ENCODE measurements at places on chromosomes 7 and 10.

DNA sequence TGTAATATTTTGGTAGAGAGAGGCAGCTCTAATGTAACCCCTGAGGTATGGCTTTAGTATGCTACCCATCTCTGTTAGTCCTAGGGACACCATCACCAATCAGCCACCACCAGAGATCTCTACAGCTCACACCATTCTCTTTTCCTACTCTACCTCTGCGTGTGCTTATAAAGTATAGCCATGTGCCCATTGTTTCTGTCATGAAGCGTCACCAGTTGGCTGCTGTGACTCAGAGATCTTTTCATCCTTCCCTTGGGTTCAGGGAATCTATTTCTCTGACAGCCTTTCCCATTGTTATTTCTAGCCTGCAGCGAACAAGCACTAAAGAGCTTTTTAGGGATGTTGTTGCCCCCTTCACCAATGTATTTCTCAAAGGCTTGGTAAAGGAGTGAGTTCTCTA lies 103.3 kb downstream of the TPST1 start:
- DNase-seq: no peak

GRCh38 chr10:133336577-133337369 lies at the start of gene CALY:
Gene CALY (minus strand): TSS chr10:133336896. CDS start chr10:133328989, 7,907 bp downstream.
- no peak for DNase-seq

- no peak for DNase-seq
Observed at GRCh38 chr7:30232391-30232790, 52.0 kb upstream of the ZNRF2 start.

- DNase-seq: no peak
Observed at GRCh38 chr7:11698384-11698871, 133.6 kb downstream of the THSD7A start.

DNA sequence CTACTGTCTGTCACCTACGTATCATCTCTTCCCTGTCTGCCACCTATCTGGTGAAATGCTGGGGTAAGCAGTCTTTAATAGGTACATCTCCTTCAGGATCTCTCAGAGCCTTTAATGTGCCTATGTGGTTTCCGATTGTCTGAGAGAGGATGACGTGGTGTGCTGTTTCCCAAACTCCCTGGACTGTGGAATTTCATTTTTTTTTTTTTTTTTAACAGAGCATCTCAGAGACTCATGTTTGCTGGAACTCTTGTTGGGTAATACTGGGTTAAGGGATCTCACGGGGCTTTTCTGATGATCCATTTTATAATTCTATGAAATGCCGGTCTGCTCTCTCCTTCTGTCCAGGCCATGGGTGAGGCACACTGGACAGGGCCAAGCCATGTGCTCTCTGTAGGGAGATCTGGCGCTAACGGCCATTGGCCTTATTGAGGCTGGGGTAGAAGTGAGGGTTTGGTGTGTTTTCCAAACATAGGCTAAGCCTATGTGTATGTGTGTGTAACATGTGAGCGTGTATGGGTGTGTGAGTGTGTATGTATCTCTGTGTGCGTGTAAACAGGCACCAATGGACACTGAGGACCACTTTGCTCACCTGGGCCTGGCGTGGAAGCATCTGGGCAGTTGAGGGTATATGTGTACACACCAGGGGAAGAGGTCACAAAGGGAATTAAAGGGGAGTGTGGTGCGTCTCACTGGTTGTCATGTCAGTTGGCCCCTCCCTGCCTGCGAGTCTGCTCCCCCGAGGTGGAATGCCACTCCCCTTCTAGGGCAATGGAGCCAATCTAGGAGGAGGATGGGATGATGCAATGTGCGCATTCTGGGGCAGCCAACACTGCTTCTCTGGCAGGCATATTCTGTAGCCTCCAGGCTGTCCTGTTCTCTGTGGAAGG lies 7.8 kb downstream of the ADRA2A start:
- no peak for DNase-seq

- no peak for DNase-seq
Observed at GRCh38 chr10:102919992-102920739, 2.1 kb downstream of the CNNM2 start.

DNA sequence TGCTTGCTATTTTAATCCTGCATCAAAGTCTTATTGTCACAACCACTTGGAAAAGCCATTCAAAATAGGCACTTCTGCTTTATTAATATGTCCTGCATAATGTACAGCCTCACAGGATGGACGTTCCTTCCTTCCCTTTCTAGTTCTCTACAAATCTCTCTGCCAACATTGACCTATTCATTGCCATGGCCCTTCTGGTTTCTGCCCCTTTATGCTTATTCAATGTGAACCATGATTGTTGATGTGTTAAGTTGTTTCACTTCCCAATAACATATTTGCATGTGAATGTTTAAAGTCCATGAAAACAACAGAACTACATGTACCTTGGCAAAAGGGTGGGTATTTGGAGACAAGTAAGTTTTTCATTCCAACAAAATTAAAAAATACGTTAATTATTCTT lies 45.7 kb downstream of the COL28A1 start:
- no peak for DNase-seq

- DNase-seq: no peak
Observed at GRCh38 chr7:20435305-20435704, 104.6 kb downstream of the ITGB8 start.

DNA sequence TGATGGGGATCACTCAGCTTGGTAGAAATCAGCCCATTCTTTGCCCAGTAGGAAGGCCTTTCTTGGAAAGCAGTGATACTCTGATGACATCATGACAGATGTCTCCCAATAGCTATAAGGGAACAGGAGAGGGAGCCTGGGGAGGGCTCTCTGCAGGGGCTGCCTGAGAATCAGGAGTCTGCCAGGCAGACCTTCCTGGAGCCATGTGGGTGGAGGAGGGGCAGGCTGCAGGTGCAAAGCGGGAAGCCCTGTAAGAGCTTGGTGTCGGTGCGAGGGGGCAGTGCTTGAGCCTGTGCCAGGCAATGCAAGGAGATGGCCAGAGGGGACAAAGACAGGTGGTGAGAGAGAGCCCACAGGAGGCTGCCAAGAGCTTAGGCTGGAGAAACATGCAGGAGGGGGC lies 5.0 kb upstream of the TNS3 start:
- DNase-seq: no peak

DNA sequence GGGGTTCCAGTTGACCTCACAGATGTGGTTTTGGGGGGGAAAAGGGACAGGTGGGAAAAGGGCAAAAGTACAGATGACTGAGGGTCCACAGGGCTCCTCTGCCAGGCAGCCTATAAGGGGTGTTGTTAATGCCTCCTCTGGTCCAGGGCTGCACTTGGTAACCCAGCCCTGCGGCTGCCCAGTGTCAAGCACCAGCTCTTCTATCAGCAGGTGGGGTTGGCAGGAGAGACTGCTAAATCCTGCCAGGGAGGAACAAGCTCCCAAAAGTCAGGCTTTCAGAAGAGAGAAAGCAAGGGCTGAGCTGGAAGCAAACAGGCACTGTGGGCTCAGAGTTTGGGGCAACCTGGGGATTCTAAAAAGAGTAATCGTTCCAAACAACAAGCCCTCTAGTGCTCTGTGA lies 39.1 kb downstream of the LRRC20 start:
- no peak for DNase-seq

DNA sequence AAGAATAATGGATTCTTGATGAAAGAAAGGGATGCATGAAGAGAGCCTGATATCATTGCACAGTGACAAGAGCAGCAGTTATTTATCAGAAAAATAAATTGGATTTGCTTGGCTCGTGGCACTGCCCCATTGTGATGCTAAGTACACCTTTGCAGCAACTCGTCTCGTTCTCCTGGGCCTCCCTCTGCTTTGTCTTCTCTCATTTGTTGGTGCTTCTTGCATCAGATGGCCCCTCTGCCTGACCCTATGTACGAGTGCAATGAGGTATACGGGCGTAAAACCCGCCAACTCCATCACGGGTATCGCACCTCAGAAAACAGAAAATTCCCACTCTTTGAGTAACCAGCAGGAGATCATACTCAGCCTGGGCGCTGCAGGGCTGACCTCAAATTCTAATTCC lies 107.2 kb upstream of the C10orf90 start:
- DNase-seq: no peak

DNA sequence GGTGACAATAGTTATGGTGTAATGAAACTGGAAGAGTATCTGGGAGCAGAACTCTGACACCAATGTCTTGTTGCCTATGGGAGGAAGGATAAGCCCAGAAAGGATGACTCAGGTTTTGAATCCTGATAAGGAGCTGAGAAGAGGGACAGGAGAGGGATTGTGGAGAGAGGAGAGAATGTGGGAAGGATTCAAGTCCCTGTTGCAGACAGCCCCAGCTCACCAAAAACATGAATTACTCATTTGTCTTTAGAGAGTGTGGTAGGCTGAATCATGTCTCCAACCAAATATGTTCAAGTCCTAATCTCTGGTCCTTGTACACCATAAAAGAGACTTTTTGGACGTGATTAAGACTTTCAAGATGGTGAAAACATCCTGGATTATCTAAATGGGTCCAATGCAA lies 206.9 kb upstream of the PHYHIPL start:
- DNase-seq: no peak

DNA sequence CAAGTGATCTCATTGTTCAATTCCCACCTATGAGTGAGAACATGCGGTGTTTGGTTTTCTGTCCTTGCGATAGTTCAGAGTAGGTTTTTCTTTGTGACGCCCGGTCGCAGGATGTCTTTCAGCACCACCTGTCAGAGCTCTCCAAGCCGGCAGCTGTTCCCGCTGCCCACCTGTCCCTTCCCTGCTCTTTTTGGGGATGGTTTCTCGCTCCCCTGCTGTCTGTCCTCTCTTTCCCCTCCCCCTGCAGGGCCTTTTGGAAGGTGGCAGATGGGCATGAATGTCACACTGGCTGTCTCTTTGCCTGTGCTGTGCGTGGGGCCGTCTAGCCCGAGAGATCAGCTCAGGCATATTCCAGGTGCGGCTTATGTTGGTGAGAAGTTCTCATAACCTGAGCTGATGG lies 137.0 kb downstream of the GRK5 start:
- DNase-seq: no peak

GRCh38 chr7:11714676-11715075 lies 117.3 kb downstream of the THSD7A start:
- DNase-seq: no peak

DNA sequence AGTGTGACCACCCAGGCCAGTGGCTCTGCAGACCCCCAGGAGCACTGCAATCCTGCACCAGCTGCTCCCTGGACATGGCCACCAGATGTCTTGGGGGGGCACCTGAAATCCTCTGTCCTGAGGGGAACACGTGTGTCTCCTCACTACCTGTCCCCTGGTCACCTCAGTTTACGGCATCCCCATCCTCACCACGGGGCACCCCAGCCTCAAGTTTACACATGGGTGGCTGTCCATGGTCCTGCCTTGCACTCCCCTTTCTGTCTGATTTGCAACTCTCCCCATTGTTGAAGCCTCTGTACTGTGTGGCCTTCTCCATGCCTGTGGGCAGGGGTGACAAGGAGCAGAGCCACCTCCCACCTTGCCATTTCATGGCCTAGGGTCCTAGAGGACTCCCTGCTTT lies 67.2 kb downstream of the RAMP3 start:
- no peak for DNase-seq

DNA sequence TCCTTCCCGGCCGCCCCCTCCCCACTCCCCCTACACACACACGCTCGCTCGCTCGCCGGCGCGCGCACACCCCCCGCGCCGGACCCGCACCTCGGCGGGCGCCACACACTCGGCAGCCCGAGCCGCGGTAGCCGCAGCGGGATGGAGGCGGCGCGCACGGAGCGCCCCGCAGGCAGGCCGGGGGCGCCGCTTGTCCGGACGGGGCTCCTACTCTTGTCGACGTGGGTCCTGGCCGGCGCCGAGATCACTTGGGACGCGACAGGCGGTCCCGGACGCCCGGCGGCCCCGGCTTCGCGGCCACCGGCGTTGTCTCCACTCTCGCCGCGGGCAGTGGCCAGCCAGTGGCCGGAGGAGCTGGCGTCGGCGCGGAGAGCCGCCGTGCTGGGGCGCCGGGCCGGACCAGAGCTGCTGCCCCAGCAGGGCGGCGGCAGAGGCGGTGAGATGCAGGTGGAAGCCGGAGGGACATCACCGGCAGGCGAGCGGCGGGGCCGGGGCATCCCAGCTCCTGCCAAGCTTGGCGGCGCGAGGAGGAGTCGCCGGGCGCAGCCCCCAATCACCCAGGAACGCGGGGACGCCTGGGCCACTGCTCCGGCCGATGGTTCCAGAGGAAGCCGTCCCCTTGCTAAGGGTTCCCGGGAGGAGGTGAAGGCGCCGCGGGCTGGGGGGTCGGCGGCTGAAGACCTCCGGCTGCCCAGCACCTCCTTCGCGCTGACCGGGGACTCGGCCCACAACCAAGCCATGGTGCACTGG lies at the start of gene SORCS3:
SORCS3 (plus strand) TSS at position 104 of the 750 bp plus-strand sequence.
- no peak for DNase-seq

GRCh38 chr10:128031216-128031615 lies 95.0 kb downstream of the MKI67 start:
- no peak for DNase-seq

DNA sequence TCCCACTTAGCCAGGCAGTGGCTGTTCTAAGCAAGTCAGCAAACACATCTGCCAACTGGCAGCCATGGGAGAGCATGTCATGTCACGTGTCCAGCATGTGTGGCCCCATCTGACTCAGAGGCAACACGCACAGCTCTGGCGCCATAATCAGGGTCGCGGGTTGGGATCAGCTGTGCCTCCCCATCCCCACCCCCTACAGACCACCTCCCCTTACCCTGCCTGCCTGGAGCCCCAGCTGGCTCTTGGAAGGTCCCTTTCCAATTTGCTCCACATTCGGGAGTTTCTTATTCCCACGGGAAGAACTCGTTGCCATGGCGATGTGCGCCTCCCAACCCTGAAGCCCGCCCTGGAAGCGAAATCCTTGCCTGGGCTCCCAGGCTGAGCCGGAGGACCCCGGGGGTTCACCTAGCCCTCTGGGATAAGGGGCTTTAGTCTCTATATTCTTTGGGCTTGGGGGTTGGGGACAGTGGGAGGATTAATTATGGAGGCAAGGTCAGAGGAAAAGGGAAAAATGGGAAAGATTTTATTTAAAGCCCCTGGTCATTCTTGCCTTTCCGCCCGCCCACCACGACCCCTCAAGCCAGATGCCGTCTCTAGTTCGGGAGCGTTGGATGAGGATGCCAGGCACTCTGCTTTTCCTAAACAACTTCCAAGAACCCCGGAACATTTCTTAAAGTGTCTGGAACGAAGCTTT lies 283.7 kb downstream of the ZEB1 start:
- peak; percentile 52 for DNase-seq

DNA sequence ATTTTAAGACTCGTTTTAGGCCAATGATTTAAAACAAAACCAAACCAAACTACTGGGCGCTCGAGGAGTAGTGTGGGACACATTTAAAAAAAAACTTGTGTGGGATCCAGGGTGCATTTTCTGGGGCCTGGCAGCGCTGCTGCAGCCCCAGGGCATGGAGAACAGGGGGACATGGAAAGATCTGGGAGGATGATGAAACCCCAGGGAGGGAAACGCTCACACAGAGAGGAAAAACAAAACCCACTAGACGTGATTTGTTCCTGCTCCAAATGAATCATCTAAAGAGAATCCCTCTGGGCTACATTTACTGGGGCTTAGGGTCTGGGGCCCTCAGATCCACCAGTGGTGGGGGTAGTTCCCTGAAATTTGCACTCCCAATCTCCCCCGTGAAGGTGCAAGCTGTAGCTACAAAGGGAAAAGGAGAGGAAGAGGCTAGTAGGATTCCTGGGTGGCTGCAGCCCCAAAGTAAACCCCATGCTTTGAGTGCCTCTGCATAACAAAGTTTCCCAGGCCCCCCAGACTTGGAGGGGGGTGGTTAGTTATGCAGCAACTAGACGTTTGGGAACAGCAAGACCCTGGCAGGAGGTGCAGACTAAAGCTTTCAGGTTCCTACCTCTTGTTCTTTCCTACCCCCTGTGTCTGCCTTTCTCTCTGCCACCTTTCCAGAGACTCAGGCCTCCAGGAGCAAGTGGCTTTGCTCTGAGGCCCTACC lies 14.5 kb upstream of the HOXA13 start:
- no peak for DNase-seq

Data from left renal pelvis (tissue), 4 donors.